ENCODE measurements at places on chromosomes 12 and 14.

GRCh38 chr14:81449576-81449975, 49.5 kb upstream of the STON2 start:
- no peak for DNase-seq

- no peak for DNase-seq
These were observed 17.2 kb upstream of the CCER1 start for GRCh38 chr12:90972226-90972625.

DNA sequence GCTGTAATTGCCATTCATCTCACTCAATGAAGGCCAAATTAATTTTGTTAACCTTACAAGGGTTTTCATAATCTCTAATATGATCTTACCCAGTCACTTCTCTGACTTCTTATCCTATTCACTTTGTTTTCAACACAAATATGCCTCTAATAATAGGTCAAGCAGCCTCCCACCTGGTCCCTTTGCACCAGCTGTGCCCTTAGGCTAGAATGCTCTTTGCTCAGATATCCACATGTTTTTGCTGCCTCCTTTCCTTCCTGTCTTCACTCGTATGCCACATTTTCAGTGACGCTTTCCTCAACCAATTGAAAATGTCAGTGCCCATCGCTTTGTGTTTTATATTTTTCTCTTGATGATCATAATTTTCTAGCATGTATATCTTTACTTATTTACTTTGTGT, 106.4 kb upstream of the SYT10 start:
- peak; percentile 57 for DNase-seq

DNA sequence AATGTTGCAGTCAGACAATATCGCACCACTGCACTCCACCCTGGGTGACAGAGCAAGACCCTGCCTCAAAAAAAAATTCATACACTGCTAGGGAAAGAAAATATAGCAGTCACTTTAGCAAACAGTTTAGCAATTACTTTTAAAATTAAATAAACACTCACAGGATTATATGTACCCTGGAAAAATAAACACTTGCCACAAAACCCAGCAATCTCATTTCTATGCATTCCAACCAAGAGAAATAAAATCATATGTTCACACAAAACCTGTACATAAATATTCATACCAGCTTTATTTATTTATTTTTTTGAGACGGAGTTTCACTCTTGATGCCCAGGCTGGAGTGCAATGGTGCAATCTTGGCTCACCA, 20.2 kb downstream of the ATXN2 start:
- DNase-seq: no peak

- no peak for DNase-seq
These were observed 101.8 kb downstream of the LRIG3 start for GRCh38 chr12:58818546-58818945.

- DNase-seq: no peak
These were observed 4.2 kb downstream of the TDP1 start for GRCh38 chr14:89959853-89960445.

DNA sequence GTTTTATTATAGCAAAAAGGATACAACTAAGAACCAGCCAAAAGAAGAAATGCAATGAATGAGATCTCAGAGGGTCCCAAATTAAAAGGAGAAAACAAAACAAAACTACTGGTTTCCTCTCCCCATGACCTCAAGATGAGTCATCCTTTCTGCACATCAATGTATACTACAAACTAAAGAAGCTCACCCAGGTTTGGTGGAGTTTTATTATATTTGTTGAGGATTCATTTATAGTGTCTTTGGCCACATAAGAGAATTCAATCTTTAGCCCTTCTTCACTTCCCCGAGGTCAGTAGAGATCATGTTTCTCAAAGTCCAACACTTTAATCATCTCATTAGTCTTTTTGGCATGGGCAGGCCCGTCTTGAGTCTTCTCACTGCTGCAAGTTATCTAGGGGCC, 210.6 kb downstream of the SLC6A15 start:
- DNase-seq: no peak

- peak; percentile 98 for DNase-seq
These were observed 44.5 kb downstream of the MAP1LC3B2 start for GRCh38 chr12:116603546-116604177.

GRCh38 chr14:92954933-92955332, 32.0 kb downstream of the CHGA start:
- DNase-seq: no peak

DNA sequence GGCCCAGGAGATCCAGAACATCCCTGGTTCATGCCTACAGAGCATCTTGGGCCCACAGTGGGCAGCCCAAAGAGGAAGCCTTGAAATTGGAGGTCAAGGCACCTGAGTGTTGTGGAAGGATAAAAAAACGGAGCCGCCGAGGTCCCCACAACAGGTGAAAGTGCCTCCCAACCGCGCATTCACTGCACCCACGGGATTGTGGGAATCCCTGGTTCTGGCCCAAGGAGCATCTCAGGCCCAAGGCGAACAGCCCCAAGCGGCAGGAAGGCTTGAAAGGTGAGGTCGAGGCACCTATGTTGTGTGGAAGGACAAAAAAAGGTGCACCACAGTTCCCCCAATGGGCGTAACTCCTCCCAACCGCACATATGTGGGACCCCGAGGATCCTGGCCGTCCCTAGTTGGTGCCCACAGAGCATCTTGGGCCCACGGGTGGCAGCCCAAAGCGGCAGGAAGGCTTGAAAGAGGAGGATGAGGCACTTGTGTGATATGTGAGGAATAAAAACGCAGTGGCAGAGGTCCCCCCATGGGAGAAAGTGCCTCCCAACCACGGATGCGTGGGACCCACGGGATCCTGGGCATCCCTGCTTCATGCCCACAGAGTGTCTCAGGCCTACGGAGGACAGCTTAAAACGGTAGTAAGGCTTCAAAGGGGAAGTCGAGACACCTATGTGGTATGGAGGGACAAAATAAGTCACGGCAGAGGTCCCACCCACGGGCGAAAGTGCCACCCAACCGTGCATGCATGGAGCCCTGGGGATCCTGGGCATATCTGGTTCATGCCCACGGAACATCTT, 583.9 kb downstream of the ALG10 start:
- DNase-seq: no peak

GRCh38 chr12:56804169-56804568, 41.0 kb downstream of the HSD17B6 start:
- no peak for DNase-seq

GRCh38 chr14:57462551-57462950, 31.1 kb downstream of the CCDC198 start:
- no peak for DNase-seq

DNA sequence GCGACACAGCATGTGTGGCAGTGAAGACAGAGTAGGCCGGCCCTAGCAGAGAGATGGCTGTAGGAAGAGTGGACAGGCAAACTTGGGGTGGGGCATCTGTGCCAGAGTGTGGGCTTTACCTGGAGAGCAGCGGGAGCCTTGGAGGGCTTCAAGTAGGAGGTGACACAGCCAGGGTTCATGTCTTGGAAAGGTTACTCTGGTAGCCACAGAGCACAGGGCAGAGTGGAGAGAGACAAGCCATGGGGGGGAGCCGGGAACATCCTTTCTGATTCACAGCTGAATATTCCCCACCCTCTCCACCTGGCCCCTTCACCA, 53.5 kb upstream of the DIO3 start:
- no peak for DNase-seq

- no peak for DNase-seq
These were observed 5.0 kb downstream of the MYO1A start for GRCh38 chr12:57044889-57045288.

- peak; percentile 79 for DNase-seq
These were observed 825 bp downstream of the DHH start for GRCh38 chr12:49093792-49094159.

- no peak for DNase-seq
These were observed 119.7 kb upstream of the PDE3A start for GRCh38 chr12:20248646-20249045.

DNA sequence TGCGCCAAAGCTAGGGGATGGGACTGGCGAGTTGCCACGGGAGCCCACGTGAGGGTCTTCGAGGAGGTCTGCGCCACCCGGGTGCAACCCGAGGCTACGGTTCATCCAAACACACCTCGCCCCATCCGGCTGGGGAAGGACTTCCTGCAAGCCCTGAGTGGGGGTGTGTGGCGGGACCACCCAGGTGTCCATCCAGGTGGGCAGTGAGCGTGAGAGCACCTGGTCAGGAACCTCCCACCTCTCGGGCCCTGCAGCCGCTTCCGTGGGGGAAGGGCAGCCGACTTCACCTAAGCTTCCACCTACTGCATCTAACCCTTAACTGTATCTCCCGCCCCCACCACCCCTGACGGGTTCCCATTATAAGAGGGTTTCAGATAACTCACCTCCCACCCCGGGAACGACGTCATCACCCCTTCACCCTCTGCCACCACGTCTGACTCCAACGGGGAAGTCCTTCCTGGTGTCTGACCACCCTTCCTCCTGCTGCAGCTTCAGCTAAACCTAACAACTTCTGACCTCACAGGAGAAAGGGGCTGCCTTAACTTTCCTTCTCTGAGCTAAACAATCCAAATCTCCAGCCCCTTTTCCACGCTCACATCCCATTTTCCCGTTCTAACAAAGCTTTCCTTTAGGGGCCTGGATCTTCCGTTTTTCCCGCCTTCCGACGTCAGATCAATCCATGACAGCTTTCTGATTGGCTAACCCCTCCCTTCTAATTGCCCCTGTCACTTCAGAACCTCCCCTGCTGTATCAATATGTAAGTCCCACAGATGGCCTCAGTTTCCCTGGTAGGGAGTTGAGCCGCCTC, 27.4 kb upstream of the SMUG1 start:
- DNase-seq: no peak

DNA sequence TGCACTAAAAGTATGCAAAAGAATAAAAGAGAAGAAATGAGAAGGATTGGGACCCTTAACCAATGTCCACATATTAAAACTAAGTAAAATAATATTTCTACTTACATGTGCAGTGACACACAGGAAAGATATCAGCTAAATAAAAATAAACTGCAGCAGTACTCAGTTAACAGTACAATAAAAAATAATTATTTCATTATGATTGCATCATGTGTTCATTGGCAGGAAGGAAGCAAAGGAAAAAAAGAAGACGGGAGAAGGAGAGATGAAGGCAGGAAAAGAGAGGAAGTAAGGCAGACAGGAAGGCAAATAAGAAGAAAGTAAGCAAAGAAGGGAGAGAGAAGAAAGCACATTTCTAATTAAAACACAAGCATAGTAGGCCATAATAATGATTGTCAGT, 33.0 kb downstream of the RASSF9 start:
- DNase-seq: no peak

DNA sequence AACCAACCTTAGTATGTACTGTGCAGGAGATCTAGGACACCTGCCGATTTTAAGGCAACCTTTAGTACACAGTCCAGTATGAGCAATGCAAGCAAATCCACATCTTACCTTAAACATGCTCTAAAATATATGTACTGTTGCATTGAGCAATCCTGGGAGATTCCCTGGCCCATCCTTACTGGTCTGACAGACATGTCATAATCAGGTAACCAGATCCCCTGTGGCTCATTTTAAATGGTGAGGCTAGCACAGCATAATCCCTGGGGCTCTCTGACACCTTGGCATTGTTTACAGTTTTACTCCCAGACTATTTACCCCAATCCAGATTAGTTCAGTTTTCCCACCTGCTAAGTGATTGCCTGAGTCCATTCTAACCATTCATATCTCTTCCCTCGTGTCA, 15.1 kb downstream of the BMAL2 start:
- no peak for DNase-seq

- DNase-seq: no peak
These were observed 8.1 kb downstream of the ATP2A2 start for GRCh38 chr12:110289044-110289710.

GRCh38 chr12:57983146-57983857, 41.9 kb downstream of the ATP23 start:
- no peak for DNase-seq

GRCh38 chr12:22967171-22967570, 342.2 kb downstream of the ETNK1 start:
- no peak for DNase-seq

- peak; percentile 73 for DNase-seq
These were observed 1.4 kb upstream of the CCDC85C start for GRCh38 chr14:99605299-99605961.

- DNase-seq: peak; percentile 42
These were observed 24.9 kb upstream of the PRKAB1 start for GRCh38 chr12:119642986-119643385.

DNA sequence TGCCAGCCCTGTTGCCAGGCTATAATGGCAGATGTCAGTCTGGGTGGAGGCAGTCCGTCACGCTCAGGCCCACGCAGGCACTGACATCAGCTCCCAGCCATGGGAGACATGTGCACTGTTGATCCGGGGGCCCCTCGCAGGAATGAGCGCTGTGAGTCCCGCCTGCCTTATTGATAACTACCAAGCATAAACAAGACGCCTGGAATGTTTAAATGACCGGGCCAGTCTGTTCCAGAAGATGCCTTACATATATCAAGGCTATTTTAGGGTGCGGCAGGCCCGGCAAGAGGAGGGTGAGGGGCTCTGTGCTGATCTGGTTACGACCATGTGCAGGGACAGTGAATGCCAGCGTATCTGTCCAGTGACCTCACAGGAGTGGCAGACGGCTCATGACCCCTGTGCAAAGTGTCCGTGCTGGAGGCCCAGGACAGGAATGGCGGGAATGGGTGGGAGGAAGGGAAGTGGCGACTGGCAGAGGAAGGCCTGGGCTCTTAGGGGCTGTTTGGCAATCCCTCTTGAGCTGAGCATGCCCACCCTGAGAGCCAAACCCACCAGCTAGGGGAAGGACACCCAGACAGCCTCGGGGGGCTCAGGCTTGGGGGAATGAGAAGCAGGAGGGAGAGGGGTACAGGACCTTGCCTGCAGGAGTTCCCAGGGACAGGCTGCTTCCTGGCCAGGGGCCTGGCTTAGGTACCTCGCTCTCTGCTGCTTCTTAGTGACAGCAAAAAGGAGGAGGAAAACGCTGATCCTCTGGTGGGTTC, 49.3 kb downstream of the DLK1 start:
- peak; percentile 54 for DNase-seq

- DNase-seq: peak; percentile 45
These were observed 1096.5 kb upstream of the TMEM132C start for GRCh38 chr12:127170226-127171180.

DNA sequence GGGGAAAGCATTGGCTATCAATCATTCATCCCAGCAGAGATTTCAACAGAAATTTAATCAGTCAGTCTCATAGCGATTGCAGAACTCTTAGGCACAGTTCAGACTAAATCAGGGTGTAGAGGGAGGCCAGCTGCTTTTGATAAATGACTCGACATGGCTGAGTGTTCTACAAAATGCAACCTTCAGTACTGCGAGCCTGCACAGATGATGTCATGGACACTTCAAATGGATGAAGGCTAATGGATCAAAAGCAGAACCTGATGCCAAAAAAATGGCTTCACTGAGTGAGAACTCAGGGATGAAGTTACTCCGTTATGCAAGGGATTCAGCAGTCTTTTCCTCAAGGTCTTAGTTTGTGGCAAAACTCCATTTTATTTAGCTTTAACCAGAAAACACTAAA, 167.3 kb downstream of the DACT1 start:
- no peak for DNase-seq

DNA sequence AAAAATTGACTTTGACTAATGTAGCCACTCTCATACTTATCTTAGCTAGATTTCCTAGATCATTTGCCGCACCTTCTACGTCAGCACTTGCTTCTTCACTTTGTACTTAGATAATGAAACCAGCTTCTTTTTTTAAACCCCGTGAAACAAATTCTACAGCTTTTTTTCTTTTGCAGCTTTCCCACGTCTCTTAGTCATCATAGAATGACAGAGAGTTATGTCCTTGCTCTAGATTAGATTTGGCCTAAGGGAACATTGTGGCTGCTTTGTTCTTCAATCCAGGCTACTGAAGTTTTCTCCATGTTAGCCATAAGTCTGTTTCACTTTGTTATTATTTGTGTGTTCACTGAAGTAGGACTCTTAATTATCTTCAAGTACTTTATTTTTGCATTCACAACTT, 94.9 kb downstream of the SLCO1A2 start:
- DNase-seq: no peak

GRCh38 chr14:102495491-102496330, 13.9 kb downstream of the ANKRD9 start:
- DNase-seq: peak; percentile 48

- DNase-seq: no peak
These were observed 53.0 kb downstream of the ETNK1 start for GRCh38 chr12:22677781-22678574.

Measured in islet precursor cell (in vitro differentiated cells).